Inflammatory macrophage treated with lipopolysaccharide for 4 hours (primary cell): ENCODE measurements at places on chromosomes 5 and 9.
A peak's percentile ranks its signal among the peaks of the same experiment; 100 is the strongest.

DNA sequence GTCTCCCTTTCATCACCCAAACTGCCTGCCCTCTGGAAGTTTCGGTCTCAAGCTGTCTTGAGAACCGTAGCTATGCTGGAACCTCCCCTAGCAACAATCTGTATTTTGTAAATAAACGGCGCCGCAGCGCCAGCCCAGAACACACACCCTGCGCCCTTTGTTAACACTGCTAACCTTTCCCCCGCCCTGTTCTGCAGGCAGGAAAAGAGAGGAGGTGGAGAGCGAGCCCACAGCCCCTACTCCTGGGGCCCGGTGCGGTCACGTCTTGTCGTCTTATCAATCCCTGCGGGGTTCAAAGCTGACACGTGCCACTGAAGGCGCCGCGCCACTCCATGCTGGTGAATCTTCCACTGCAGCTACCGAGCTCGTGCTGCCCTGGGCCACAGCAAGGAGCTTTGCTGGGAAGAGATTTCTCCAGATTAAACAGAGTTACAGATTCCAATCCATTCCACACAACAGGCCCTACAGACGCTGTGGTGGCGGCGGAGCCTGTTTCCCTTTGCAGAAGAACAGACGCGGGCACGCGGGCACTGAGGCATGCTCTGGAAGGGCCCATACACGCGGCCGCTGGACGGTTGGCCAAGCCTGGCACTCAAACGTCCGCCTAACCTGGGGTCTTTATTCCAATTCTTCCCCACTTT is 25.3 kb downstream of the ZDHHC11B start:
- no peak for DNase-seq

DNA sequence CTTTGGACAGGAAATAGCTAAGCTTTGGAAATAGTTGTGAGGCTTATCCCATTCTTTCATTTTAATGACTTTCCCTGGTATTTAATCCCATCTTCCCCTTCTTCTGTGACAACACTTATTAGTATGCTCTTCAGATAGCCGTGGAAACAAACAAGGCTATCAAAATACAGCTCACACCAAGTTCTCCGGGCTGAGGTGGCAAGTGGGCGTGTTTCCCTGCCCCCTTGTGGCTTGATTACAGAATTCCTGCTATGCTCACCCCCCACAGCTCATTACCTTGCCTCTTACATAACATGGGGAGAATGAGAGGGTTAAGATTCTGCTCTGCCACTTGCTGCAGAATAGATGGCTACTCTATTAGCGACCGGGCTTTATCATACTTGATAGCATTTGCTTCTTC is 437.1 kb upstream of the TLE4 start:
- DNase-seq = no peak

DNA sequence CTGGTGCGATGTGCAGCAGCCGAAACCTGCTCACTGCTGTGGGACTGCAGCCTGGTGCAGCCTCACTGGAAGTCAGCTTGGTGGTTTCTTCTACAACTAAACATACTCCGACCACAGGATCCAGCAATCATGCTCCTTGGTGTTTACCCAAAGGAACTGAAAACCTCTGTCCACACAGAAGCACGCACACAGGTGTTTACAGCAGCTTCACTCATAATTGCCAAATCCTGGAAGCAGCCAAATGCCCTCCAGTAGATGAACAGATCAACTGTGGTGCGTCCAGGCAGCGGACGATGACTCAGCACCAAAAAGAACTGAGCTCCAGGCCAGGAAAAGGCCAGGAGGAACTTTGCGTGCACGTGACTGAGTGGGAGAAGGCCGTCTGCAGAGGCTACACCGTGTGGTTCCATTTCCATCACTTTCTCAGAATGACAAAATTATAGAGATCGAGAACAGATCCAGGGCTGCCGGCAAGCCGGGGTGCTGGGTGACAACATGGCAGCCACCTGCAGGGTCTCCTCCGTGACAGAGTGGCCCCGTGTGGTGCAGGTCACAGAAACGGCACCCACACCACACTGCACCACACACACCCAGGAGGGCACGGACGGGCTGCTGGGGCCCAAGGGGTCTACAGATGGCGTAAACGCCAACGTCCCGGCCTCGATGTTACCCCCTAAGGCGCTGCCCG is 23.1 kb upstream of the NSMF start:
- DNase-seq = peak; percentile 86

DNA sequence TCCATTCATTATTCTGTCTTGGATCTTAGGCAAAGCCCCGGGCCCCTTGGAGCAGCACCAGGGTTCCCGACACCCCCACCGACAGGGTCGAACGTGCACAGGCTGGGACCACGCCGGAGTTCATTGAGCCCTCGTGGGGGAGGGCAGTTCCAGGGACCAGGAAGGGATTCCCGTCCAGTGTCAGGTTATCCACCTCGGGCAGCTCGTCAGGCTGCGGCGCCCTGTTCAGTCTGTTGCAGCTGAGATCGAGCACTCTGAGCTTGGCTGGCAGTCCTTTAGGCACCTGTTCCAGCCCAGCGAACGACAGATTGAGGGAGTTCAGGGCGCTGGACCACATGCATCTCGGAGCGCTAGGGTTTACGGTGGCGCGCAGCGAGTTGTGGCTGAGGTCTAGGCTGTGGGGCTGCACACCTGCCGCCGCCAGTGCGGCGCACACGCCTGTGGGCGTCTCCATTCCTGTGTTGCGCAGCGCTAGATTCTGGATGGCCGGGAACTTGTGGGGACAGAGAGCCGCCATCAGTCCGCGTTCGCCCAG is 1.1 kb downstream of the CD14 start:
- no peak for DNase-seq

GRCh38 chr9:37034305-37034937 is 353 bp upstream of the PAX5 start:
- DNase-seq = peak; percentile 63
